ENCODE measurements at places on chromosomes 7 and 10. TPM values are rescaled to one million over a fixed set of nuclear protein-coding genes. Genes with fewer than 3 reads are reported as not detected.

- no peak for DNase-seq
These were observed 852.3 kb upstream of the CELF2 start for GRCh38 chr10:10165415-10165814.

The MBL2 gene
- 0.06 TPM for total RNA-seq

- no peak for DNase-seq
These were observed 79.8 kb downstream of the ABI1 start for GRCh38 chr10:26780793-26781601.

DNA sequence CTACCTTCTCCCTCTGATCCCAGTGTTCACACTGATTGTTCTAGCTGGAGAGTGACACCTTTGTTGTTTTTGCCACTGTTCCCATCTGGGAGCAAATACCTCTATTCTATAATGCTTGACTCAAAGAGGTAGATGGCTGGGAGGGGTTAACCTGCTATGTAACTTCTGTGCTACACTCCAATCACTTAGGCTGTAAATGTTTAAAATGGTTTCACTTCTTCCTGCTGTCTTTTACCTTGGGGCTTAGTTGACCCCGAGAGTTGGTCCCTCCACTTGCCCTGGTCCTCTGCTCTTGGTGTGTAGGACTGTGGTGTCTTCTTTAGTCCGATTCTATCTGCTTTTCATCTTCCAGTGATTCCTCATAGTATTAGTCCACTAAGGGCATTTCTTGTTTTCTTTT lies 22.3 kb downstream of the KLHDC10 start:
- DNase-seq = no peak

DNA sequence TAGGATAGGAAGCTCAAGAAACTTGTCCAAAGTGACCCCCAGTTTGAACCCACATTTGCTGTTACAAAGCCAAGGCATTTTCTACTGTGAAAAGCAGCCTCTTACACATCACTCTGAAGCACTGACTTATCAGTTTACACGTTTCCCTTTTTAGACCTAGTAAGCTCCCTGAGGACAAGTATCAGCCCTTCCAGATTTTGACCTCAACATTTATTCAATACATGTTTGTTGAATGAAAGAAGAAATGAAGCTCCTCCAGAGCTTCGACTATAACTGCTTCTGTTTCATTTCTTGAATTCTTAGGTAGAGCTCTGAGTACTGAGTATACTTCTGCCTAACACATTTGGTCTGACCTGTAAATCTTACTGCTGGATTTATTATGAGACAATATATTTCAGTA lies 2.7 kb downstream of the WASL start:
- no peak for DNase-seq

- no peak for DNase-seq
These were observed 55.1 kb downstream of the CPED1 start for GRCh38 chr7:121043314-121044234.
